ENCODE measurements at places on chromosomes 12 and 14.

DNA sequence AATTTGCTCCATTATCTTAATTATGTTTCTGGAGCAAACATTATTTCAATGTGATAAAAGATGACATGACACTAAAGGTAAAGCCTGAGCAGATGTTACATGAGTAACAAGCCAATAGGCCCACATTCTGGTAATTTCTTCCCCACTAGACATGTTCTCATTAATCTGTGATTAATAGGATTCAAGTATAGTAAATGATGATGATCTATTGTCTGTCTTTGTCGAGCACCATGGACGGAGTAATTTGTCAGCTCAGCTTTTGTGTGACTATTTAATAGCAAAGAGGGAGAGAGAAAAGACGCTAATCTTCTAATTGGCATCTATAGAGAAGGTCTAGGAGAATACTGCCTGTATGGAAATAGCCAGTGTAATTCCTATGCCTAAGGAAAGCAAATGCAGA, 62.2 kb upstream of the INSM2 start:
- no peak for DNase-seq

DNA sequence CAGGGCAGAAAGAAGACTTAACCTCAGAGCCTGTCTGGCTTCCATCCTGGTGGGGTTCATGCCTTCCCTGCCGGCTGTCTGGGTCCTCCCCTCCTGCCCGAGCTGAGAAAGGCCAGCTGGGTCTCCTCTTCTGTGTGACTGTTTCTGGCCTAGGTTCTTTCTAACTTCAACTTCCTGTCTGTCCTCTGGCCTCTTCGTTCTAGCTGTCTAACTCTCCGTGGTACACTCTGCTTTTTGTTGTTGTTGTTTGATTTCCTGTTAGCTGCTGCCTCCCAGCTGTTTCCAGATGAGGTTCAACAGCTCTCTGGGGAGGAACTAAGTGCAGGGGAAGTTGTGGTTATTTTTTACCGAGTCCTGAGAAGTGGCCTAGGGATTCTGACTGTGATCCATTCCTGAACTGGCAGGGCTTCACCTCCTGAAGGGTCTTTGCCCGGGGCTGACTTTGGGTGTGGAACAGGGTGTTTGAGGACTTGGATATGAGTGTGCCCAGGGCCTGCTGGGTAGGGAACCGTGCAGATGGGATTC, 3.2 kb downstream of the MLXIP start:
- no peak for DNase-seq

- no peak for DNase-seq
Observed at GRCh38 chr12:63875703-63876102, 31.2 kb downstream of the SRGAP1 start.

DNA sequence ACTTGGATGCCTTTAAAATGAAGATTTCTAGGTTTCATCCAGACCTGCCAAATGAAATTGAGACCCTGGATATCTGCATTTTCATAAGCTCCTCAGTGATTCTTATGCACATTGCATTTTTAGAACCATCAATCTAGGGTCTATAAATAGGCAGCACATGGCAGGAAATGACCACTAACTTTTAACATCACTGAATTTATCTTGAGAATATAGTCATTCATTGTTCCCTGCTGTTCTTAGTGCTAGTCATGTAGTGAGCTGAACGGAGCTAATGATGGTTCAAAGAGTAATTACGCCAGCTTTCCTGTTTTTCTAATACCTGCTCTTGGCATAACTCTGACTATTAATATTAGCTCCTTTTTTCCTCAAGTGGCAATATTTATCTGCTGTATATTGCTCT, 91.6 kb downstream of the TPH2 start:
- no peak for DNase-seq

DNA sequence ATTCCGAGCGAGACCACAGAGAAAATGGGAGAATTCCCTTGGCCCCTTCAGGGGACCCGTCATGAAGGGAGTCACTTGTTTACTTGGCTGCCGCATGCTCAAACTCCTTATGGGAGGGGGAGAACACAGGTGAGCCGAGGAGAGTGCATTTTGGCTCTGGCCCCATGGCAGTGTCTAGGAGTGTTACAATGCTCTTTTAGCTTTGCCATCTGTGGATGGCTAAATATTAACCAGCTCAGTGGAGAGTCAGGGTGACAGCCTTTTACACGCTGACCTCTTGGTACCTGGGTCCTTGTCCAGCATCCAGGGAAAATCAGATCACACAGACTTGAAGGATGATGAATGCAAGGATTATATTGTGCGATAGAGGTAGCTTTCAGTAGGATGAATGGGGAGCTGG, 146.4 kb upstream of the ATXN7L3B start:
- DNase-seq: no peak

DNA sequence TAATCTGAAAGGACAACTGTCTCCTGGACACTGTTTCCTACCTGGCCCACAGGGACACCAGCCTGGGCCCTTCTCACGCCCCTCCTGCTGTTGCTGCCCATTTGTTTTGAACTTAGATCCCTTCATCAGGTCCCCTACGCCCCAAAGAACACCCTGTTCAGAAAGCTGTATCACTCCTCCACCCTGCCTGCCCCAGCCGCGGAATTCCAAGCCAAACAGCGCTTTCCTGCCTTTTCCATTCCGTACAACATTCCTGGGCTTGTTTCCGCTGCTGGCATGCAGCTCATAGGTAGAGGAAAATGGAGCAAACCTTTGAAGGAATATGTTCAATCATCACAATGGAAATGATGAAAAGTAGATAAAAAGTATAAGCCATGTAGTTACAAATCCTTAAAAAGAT, 12.8 kb upstream of the GSG1 start:
- DNase-seq: no peak

DNA sequence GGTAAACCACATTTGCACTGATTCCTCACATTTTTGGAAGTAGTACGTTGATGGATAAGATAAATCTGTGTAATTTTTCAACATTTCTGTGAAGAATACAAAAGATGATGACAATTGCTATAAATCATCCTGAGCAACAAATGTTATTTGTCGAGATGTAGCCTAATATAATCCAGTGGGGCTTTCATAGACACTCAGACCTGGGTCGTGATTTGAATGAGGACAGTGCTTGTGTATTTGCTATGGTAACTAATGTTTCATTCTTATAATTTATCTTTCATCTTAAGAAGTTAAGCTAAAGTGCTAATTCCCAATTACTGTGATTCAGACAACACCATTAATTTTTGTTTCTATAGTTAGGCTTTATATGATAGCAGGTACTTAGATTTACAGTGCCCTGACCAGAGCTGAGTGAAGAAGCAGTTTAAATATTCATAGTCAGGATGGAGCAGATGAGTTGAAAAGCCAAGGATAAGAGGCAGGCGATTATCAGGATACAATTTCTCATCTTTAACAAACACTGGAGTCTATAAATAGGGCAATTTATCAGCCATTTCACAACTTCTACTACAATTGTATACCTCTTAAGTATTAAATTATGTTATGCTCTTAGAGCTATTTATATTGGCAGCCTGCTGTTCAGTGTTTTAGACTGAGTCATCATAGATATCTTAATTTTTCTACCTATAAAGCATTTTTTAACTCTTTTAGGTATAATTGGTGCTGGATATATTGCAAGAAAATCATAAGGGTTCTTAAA, 359.9 kb downstream of the TRHDE start:
- DNase-seq: no peak

DNA sequence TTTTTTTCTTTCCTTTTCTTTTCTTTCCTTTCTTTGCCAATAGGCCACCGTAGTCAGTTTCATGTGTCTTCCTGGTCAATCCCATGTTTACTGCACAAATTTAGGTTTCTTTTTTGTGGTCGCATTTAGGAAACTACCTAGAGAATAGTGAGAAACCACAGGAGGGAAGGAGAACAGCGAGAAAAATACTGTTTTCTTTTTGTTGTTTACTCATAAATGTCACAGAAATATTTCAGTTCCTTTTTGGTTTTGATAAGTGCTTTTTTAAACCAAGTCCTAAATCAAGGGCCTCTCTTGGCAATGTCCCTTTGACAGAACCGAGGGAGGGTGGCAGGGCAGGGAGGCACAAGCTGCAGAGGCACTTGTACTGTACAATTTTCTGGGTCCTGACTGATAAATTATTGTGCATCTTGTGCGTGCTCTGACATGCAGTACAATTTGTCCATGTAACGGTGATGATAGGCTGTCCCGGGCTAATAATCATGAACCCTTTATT, 326.1 kb downstream of the CACNA1C start:
- no peak for DNase-seq

DNA sequence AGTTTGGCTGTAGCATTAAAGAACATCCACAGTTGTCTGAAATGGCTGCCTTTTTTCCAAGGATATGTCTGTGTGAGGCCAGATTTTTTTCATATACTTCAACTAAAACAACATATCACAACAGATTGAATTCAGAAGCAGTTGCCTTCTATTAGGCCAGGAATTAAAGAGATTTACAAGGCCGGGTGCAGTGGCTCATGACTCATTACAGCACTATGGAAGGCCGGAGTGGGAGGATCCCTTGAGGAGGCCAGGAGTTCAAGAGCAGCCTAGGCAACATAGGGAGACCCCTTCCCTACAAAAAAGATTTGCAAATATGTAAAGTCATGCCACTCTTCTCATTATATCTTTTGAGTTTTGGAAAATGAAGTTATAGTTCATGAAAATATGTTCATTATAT, 108.6 kb downstream of the KTN1 start:
- no peak for DNase-seq

DNA sequence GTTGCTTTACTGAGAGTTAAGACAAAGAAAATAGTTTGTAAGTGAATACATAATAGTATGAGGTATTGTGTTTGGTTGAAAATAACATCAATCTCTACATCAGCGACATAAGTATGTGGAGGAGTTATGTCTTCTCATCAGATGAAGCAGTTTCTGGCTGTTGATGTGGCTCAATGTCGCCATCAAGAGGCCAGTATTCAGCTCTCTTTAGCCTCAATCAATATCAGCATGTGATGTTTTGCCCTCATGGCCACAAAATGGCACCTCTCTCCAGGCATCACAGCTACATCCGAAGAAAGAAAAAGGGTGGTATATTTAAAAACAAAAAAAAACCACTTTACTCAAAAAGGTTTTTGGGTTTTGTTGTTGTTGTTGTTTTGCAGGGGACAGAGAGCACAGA, 302.3 kb upstream of the TMEM132C start:
- no peak for DNase-seq

GRCh38 chr14:49196327-49196726, 389.9 kb downstream of the RPS29 start:
- DNase-seq: no peak

DNA sequence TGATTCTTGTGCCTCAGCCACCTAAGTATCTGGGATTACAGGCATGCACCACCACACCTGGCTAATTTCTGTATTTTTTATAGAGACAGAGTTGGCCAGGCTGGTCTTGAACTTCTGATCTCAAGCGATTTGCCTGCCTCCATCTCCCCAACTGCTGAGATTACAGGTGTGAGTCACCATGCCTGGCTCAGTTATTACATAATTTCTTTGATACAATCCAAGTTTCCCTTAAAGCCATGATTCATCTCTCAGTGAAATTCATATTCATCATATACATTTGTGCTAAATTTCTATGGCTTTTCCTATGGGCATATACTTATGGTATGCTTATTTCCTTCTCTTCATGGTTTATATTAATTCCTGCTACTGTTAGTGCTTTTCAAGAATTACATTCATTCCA, 29.1 kb upstream of the PZP start:
- DNase-seq: no peak

DNA sequence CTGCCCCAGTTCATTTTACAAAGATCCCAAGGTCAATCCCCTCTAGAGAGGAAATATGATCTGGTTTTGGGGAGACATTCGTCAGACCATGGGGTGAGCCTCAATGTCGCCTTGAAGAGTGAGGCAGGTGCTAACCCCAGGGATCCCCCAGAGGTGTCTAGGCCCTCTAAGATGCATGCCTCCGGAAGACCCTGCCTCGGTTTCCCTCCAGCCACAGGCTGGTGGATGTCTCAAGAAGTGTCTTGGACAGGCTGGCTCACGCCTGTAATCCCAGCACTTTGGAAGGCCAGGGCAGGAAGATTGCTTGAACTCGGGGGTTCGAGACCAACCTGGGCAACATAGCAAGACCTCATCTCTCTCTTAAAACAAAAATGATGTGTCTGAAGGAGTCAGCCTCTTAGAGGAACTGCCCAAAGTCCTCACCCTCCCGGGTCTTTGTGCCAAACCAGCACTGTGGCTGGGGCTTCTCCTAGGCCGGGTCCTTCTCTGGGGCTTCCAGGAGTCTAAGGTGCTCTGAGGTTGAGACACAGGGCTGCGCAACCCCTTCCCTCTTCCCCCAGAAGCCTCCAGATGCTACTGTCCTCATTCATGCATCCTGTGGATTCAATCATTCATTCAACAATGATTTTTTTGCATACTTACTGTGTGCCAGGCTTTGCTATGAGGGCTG, 24.7 kb upstream of the BEGAIN start:
- DNase-seq: no peak

DNA sequence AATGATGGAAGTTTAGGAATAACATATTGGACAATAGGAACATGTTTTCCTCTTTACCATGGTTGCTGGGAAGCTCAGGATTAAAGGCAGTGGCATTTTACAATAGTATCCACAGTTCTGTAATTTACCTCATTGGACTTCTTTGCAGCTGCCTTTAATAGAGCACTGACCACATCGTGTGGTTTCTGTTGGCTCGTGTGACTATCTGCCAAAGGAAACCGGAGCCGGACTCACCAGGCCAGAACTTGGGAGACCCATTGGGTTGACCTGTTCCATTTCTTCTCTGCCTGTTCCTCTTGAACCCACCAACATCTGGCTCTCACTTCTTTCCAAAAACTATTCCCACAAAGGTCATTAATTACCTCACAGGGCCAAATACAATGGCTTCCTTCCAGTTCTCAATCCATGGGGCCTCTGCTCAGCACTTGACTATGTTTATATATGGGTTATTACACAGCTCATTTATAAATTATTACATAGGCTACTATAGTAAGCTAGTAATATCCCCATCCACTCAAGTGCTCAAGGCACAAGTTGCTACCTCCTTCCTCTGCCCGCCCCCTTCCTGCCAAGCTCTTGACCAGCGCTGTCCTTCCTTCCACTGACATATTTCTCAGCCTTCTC, 121.5 kb upstream of the VASH1 start:
- DNase-seq: peak; percentile 31

- DNase-seq: no peak
Observed at GRCh38 chr14:80636071-80636470, 305.5 kb downstream of the CEP128 start.
